ENCODE measurements at places on chromosomes 2 and 18.

- DNase-seq: no peak
Observed at GRCh38 chr2:134134827-134135226, 119.0 kb upstream of the MGAT5 start.

- DNase-seq: no peak
Observed at GRCh38 chr2:215888680-215889079, 124.7 kb downstream of the MREG start.

DNA sequence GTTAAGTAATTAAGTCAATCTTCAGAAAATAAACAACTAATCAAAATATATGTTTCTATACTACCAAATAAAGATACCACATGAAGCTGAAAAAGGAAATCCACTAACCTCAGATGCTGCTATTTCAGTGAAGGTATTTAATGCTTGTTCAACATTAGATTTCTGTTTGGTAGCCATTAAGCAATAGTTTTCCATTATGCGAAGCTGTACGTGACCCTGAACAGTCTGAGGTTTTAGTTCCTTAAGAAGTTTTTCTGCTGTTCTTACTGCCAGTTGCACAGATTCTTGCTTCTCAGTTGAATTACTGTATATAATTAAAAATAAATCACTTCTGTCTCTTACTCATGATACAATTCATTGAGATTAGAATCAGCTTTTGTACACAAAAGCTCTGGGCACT is 65.4 kb downstream of the TTC21B start:
- DNase-seq: no peak

GRCh38 chr18:65288908-65289307 is 461.9 kb upstream of the CDH7 start:
- no peak for DNase-seq

GRCh38 chr2:224173933-224174332 is 134.8 kb upstream of the SERPINE2 start:
- DNase-seq: no peak

- no peak for DNase-seq
Observed at GRCh38 chr2:158115202-158115767, 13.6 kb downstream of the UPP2 start.

- DNase-seq: no peak
Observed at GRCh38 chr2:232843834-232844233, 26.2 kb upstream of the SNORC start.

Data from bone marrow (tissue), 2 donors.